A549 (cell line): ENCODE measurements at places on chromosomes 2 and 18. TPM values are rescaled to one million over a fixed set of nuclear protein-coding genes. Genes with fewer than 3 reads are reported as not detected.

The CPO gene
- 0.13 to 0.18 TPM (median 0.14 TPM) in 3 replicates for polyA plus RNA-seq

DNA sequence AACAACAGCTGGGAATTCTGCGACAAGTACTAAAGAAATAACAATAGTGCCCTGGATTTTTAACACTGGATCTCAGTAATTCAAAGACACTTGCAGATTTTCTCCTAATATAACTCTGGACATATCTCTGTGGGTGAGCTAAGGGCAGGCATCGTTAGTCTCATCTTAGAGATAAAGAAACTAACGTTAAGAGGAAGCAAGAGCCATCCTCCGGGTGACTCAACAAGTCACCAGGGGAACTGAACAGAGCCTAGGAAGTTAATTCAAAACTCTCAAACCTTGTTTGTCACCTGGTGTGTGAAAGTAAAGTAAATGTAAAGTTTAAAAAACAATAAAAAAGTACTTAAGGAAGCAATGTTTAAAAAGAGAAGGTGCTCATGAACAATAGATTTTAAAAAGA is 41.6 kb upstream of the NRP2 start:
- DNase-seq: no peak

The FASTKD1 gene
- polyA plus RNA-seq: 27.2 to 30.8 TPM (median 28.1 TPM) in 3 replicates

DNA sequence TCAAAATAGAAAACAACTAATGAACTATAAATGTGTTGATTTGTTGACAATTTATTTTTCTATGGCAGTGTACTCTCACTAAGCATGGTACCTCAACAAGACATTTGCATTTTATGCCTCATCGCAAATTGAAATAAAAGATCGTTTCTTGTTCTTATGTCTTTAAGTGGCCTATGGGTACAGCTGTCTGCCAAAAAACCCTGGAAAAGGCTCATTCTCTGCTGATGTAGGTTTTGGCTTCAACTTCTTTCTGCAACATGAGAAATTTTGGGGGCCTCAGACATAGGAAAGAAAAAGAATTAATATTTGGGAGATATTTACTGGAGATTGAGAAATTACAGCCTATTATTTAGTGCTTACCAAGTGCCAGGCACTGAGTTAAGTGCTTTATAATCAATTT is 205.1 kb upstream of the DPP10 start:
- no peak for DNase-seq

The SLC9A4 gene
- polyA plus RNA-seq: not detected in 3 replicates

- DNase-seq: no peak
Measured at GRCh38 chr2:10475811-10476660, 27.9 kb upstream of the ODC1 start.

DNA sequence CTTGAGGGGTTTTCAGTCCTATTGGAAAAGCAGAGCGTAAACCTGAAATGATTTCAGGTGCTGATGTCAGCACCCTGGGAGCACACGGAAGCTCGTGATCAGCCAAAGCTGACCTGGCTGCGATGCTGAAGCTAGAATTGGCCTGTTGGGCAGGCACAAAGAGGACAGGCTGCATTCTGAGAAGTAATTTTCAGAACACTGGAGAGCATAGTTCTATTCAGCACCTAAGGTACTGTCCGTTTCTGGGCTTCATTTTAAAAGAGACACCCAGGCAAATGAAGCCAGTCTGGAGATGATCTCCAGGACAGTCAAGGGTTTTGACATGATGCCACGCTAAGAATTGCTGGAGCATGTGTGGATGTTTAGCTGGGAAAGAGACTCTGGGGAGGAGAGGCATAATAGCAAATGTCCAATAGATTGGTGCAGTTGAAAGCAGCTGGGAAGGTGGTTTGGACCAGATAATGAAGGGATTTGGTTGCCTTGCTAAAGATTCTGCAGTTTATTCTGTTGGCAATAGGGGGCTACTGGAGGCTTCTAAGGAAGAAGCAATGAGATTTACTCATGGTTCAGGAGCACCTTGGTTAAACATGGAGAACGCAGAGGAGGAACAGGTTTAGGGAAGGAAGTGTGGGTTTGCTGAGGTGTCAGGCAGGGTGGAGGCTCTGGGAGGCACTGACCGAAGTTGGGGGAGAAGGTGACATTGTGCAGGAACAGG is 86.6 kb downstream of the ACOXL start:
- peak; percentile 6 for DNase-seq

The AQP12B gene
- polyA plus RNA-seq: not detected in 3 replicates

The MC4R gene
- polyA plus RNA-seq: 0.05 to 0.08 TPM in 2 of 3 replicates, not detected in the other

The TGFA gene
- 5.2 to 7.1 TPM (median 5.3 TPM) in 3 replicates for polyA plus RNA-seq

GRCh38 chr18:1047406-1047805 is 142.7 kb downstream of the ADCYAP1 start:
- DNase-seq: no peak

DNA sequence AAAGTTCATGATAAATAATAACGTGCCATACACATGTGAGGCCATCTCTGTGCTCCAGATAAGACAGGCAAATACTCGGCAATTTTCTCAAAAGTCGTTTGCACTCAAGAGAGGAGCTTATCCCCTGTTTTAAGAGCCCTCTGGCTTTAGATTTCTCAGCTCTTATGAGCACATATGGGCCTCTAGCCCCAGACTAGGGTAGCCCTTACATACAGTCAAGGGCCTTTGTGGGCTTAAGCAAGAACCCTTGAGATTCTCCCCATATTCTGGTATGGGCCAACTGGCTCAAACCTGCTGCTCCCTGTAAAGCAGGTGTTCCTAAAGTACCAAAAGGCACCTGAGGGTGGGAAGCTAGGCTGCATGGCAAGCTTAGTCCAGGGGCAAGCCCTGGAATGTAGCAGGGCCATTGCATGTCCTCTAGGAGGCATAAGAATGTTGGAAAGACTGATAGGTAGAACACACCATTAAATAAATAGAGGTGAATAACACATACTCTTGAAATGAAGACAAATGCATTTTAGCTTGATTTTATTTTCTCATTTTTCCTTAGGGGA is 66.1 kb downstream of the FASTKD2 start:
- no peak for DNase-seq

GRCh38 chr2:84954329-84954728 is 16.6 kb upstream of the KCMF1 start:
- no peak for DNase-seq

- DNase-seq: no peak
Measured at GRCh38 chr2:147506889-147507288, 337.9 kb upstream of the ACVR2A start.

The ALK gene
- not detected in 3 replicates for polyA plus RNA-seq

The KCNG2 gene
- polyA plus RNA-seq: not detected in 3 replicates

DNA sequence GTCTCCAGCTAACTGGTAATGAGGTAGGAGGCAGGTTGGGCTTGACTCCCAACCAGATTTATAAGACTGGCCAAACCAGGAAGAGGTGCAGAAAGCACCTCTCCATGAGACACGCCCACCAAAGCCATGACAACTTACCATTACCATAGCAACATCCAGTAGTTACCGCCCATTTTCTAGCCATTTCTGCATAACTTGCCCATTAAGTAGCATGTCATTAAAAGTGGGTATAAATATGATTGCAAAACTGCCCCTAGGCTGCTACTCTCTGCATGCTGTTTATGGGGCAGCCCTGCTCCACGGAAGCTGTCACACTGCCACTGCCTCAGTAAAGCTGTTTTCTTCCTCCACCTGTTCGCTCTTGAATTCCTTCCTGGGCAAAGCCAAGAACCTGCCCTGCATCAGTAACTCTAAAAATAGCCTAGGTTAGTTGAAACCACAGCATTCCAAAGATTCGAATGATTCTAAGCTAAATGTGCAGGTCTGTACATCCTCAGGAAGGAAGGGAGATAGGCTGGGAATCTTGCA is 131.9 kb downstream of the ATL2 start:
- DNase-seq: no peak

DNA sequence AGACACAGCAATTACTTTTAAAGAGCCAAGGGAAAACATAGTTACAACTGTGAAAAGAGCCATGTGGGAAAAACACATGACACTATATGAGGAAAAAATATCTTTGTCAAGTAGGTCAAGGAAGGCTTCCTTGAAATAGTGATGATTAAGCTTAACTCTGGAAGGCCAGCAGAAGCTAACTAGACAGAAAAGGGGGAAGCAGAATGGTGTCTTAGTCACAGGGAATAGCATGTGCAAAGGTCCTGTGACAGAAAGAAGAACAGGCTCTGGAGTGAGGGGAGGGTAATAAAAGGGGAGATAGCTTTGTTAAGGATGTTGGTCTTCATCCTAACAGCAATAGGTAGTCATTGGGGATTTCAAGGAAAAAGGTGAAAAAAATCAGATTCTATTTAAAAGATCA is 64.0 kb downstream of the ARHGAP25 start:
- no peak for DNase-seq
